Activated CD4-positive, alpha-beta T cell treated with anti-CD3 and anti-CD28 coated beads, Interleukin-2, amount 10 ng/mL, durations not matched to agents 7 days and 5 days (primary cell): ENCODE measurements at places on chromosomes 12 and 14. TPM values are rescaled to one million over a fixed set of nuclear protein-coding genes. Genes with fewer than 3 reads are reported as not detected.

SLC6A12 gene
- not detected for total RNA-seq

DNA sequence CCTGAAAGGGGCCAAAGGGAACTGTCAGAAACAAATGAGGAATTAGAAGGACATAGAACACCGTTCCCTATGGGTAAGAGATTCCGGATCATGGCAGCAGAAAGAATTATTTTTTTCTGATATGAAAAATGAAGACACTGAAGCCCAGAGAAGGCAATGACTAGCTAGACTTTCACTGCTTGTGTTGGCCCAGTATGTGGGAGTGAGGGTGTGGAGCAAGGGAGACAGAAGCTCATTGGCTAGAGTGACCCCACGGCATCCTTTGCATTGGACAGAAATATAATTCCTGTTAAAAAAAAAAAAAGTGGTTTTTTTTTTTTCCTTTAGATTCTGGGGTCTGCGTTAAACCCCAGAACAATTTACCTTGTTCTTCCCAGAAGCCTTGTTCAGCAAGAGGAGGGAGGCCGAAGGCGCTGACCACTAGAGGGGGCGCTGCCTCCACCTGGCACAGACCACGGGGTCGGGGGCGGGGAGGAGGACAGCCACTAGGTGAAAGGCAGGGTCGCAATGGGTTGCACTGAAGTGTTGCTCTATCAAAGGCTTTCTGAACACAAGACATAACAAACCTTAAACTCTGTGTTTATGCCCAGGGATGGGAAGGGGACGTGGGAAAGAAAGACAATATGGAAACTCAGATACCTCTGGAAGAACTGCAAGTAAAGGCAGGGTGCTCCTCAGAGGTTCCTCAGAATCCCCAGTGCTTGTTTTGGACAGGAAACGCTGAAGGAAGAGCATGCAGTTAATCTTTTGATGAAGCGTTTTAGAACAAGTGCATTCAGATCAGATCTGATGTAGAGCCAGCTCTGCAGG is 156.8 kb downstream of the KCNA5 start:
- no peaks in the 10 kb centered on the region for H3K36me3 ChIP-seq
- H3K27me3 ChIP-seq = peaks cover 6% of the 10 kb centered on the region

DNA sequence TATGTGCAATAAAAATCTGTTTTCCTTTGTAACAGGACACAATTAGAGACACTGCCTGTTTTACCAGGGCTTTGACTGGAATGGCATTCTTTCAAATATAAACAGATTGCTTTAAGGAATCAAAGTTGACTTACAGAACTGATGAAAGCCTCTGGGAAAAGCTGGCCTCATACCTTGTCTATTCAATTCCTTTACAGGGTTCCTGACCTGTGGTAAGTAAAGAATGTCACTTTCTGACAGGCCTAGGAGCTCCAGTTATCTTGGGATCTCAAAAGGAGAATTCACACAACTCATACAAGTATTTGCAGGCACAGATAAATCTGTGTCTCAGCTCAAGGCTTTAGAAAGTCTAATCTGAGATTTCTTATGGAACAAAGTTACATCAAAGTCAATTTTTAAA is 88.4 kb downstream of the BCAT1 start:
- H3K36me3 ChIP-seq = peaks cover 9% of the 10 kb centered on the region
- no peak for DNase-seq
- no peak overlapping the region for H3K4me3 ChIP-seq
- peaks cover 12% of the 10 kb centered on the region for H3K4me1 ChIP-seq
- no peaks in the 10 kb centered on the region for H3K27me3 ChIP-seq

DNA sequence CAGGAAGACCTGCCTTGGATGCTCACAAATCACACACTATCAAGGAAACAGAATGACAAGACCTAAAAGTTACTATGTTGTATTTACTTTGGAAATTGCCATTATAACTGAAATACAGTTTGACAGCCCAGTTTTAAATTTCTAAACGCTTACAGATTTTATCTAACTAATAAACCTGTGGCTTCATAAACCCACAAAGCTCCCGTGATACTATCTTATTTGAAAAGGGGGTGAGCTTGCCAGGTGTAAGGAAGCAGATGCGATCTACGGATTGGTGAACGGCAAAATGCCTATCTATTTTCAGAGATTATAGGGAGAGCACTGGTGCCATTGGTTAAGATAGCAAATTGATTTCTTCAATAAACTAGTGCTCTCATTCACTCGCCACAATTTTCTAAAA is 485.5 kb downstream of the BCAT1 start:
- H3K27ac ChIP-seq = no peak overlapping the region
- DNase-seq = no peak
- no peak overlapping the region for H3K4me3 ChIP-seq
- no peaks in the 10 kb centered on the region for H3K4me1 ChIP-seq
- H3K36me3 ChIP-seq = no peaks in the 10 kb centered on the region
- H3K27me3 ChIP-seq = peaks cover 1% of the 10 kb centered on the region

DNA sequence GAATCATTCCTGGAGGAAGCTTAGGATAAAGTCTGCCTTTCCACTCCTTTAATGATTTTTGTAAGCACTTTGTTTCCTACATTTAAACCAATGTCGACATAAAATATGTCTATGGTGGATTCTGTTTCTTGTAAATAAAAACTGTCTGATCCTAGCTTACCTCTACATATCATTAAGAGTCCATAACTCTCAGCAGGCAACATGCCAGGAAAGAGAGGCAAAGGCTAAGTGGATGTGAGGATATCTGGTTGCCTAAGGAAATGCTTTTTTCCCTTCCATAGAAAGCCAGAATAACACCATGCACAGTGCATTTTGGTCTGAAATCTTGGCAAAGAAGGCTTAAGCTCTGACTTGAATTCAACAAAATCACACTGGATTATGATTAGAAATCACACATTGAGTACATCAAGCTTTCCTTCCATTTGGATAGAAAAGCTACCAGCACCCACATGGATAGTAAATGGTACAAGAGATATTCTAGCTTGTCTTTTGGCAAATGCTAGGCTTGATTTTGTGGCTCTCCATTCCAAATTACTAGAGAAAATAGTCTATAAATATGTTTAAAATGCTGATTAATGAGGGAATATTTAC is 57.0 kb upstream of the CNTN1 start:
- DNase-seq = no peak
- no peaks in the 10 kb centered on the region for H3K27me3 ChIP-seq
- no peaks in the 10 kb centered on the region for H3K36me3 ChIP-seq
- no peaks in the 10 kb centered on the region for H3K4me1 ChIP-seq

GRCh38 chr12:22173177-22173576 is 127.2 kb downstream of the CMAS start:
- H3K36me3 ChIP-seq = no peaks in the 10 kb centered on the region
- peaks cover 4% of the 10 kb centered on the region for H3K4me1 ChIP-seq
- DNase-seq = no peak
- no peaks in the 10 kb centered on the region for H3K27me3 ChIP-seq
- H3K27ac ChIP-seq = no peak overlapping the region

- no peak overlapping the region for H3K4me3 ChIP-seq
- no peaks in the 10 kb centered on the region for H3K36me3 ChIP-seq
- no peaks in the 10 kb centered on the region for H3K27me3 ChIP-seq
- H3K27ac ChIP-seq = no peak overlapping the region
- H3K4me1 ChIP-seq = no peaks in the 10 kb centered on the region
These were observed 99.6 kb downstream of the SLC38A6 start for GRCh38 chr14:61080591-61081010.

PCED1B gene
- 59.7 TPM for total RNA-seq

- peaks cover 40% of the 10 kb centered on the region for H3K4me1 ChIP-seq
- peaks cover 6% of the 10 kb centered on the region for H3K36me3 ChIP-seq
- H3K27ac ChIP-seq = peak overlapping the region; percentile 65
These were observed 165.5 kb upstream of the DYRK2 start for GRCh38 chr12:67482751-67483661.

- no peak for DNase-seq
- peak overlapping the region; percentile 91 for H3K27ac ChIP-seq
- peak overlapping the region; percentile 92 for H3K4me3 ChIP-seq
- H3K4me1 ChIP-seq = peaks cover 61% of the 10 kb centered on the region
- H3K27me3 ChIP-seq = no peaks in the 10 kb centered on the region
These were observed 1.9 kb downstream of the MLXIP start for GRCh38 chr12:122080149-122081082.

DNA sequence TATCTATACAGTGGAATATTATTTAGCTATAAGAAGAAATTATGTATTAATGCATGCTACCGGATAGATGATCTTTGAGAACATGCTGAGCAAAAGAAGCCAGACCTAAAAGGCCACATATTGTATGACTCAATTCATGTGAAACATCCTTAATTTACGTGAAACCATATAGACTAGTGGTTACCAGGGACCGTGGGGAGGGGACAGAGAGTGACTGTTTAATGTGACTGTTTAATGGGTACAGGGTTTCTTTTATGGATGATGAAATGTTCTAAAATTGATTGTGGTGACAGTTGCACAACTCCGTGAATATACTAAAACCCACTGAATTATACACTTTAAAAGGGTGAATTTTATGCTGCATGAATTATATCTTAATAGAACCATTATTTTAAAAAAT is 8.5 kb upstream of the BCL7A start:
- no peaks in the 10 kb centered on the region for H3K36me3 ChIP-seq
- no peak for DNase-seq
- H3K27me3 ChIP-seq = peaks cover 2% of the 10 kb centered on the region
- H3K4me3 ChIP-seq = no peak overlapping the region
- H3K27ac ChIP-seq = no peak overlapping the region

GRCh38 chr14:72165229-72165698 is 233.0 kb downstream of the RGS6 start:
- H3K4me1 ChIP-seq = no peaks in the 10 kb centered on the region
- no peak for DNase-seq
- peaks cover 22% of the 10 kb centered on the region for H3K27me3 ChIP-seq
- no peak overlapping the region for H3K4me3 ChIP-seq
- no peaks in the 10 kb centered on the region for H3K36me3 ChIP-seq

GRCh38 chr12:69354556-69355187 is 4.9 kb upstream of the YEATS4 start:
- peaks cover 9% of the 10 kb centered on the region for H3K27me3 ChIP-seq
- no peaks in the 10 kb centered on the region for H3K36me3 ChIP-seq
- no peak overlapping the region for H3K27ac ChIP-seq

NFE2 gene
- total RNA-seq = not detected

GRCh38 chr14:69692594-69692993 is 74.3 kb upstream of the SRSF5 start:
- peaks cover 22% of the 10 kb centered on the region for H3K36me3 ChIP-seq
- H3K4me3 ChIP-seq = no peak overlapping the region
- no peaks in the 10 kb centered on the region for H3K27me3 ChIP-seq
- H3K4me1 ChIP-seq = peaks cover 76% of the 10 kb centered on the region

GRCh38 chr12:5123921-5124320 is 80.2 kb downstream of the KCNA5 start:
- no peaks in the 10 kb centered on the region for H3K36me3 ChIP-seq
- no peak for DNase-seq
- H3K4me3 ChIP-seq = no peak overlapping the region
- H3K27me3 ChIP-seq = peaks cover 8% of the 10 kb centered on the region

KRT8 gene
- 0.57 TPM for total RNA-seq

DNA sequence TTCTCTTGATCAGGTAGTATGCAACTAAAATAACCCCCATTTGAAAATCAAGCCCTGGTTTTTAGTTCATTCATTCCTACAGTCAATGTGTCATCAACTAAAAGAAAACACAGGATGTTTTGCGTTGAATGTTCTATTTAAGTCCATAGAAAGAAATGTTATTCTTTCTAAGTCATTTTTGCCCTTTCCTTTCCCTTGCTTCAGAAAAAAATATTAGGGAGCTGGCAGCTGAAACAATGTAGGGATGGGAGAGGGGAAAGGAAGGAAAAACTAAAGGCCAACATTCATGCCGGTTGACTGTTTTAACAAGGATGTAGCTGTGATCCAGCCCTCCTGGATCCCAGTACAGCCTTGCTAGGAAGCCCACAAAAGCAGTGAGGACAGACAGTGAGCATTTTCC is 155.1 kb downstream of the BTG1 start:
- no peak for DNase-seq
- H3K27ac ChIP-seq = no peak overlapping the region
- H3K4me3 ChIP-seq = no peak overlapping the region
- H3K27me3 ChIP-seq = no peaks in the 10 kb centered on the region
- H3K36me3 ChIP-seq = no peaks in the 10 kb centered on the region

DNA sequence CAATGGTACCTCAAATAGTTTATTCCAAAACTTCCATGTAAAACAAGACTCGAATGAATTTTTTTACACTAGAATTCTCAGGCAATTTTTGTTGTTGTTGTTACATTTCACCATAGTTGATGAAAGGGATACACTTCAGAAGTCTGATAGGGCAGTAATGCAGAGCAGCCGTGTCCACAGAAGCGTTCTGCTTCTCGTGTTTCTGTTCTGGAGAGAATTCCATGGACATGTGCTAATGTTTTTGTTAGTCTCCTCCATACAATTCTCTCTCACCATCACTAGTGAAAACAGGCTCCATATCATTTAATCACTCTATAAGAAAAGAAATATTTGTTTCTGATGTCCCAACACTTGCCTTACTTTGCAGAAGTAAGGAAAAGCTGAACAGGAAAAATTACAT is 606.1 kb downstream of the SLC16A7 start:
- no peak overlapping the region for H3K27ac ChIP-seq
- no peak overlapping the region for H3K4me3 ChIP-seq
- H3K36me3 ChIP-seq = no peaks in the 10 kb centered on the region
- DNase-seq = no peak
- no peaks in the 10 kb centered on the region for H3K27me3 ChIP-seq
